CD4-positive, alpha-beta T cell treated with Interleukin-1 beta for 1 hour (primary cell): ENCODE measurements at places on chromosomes 2 and 18.

GRCh38 chr18:22455425-22456115 lies 37.9 kb upstream of the CTAGE1 start:
- no peak for DNase-seq

DNA sequence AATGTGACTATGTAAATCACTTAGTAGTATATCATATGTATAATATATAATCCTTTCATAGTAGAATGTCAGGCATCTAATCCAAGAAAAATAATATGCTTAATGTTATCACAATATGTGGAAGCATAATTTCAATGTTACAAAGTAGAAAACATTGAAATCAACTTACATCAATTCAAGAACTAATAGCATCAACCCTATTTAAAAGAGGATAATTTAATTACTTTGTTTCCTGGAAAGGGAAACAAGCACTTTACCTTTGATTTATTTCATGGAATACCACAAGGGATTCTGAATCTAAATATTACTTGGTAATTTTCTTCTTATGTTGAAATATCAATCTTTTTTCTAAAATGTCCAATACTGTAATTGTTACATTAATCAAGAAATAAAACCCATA lies 30.6 kb upstream of the SOCS6 start:
- DNase-seq, result no peak

GRCh38 chr18:45628979-45629958 lies 14.0 kb downstream of the SLC14A2 start:
- no peak for DNase-seq

DNA sequence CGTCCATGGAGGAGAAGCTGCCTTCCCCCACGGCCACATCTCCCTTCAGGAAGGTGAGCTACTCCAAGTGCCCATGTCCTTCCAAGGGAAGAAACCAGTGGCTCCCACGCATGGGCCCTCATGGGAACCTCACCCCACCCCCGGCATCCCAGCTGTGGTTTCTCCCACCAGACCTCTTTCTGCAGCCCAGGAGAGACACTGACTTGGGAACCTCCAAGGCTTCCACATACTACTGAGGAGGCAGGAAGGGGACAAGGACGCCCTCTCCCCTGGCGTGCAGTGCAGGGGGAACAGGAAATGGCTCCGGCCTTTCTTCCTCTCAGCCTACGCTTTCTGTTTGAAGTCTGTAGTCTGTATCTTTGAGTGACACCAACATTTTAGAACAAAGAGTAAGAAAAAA lies 104.5 kb upstream of the EPC2 start:
- no peak for DNase-seq

- no peak for DNase-seq
Measured at GRCh38 chr2:206859330-206859739, 80.0 kb upstream of the CPO start.

- DNase-seq, result no peak
Measured at GRCh38 chr2:61707984-61708852, 145.6 kb downstream of the FAM161A start.

GRCh38 chr2:29894822-29895614 lies 26.4 kb downstream of the ALK start:
- no peak for DNase-seq

GRCh38 chr18:22974001-22974400 lies 40.9 kb downstream of the RBBP8 start:
- no peak for DNase-seq

GRCh38 chr2:209791151-209791550 lies 19.5 kb downstream of the UNC80 start:
- DNase-seq, result no peak

DNA sequence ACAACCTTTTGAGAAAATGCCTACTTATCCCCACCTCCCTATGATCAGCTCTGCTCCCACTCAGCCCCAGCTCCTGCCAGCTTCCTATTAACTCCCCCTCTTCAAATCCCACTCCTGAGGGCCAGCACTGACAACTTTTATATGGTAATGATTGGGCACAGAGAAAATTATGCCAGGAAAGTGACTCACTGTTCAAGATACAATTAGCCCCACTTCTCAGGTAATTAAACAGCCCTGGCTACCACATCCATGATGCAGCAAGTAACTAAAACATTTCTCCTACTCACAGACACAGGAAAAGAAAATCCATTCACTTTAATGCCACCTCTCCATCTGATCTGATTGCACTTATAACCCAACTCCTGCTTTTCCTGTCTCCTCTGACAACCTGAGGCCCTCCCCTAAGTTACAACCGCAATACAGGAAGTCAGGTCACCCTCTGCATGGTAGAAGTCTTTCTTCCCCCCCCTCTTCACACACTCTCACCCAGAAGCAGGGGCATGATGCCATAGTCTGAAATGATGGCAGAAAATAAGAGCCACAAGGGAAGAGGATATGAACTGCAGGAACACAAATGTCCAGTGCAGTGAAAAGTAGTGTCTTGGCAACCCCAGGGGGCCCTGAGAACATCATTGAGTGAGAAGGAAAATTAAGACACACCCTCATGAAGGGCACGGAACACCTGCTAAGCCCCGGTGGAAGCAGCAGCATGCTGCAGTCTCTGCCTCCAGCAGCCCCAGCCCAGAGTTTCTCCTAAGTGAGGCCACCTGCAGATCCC lies 54.4 kb downstream of the STK39 start:
- peak; percentile 60 for DNase-seq

DNA sequence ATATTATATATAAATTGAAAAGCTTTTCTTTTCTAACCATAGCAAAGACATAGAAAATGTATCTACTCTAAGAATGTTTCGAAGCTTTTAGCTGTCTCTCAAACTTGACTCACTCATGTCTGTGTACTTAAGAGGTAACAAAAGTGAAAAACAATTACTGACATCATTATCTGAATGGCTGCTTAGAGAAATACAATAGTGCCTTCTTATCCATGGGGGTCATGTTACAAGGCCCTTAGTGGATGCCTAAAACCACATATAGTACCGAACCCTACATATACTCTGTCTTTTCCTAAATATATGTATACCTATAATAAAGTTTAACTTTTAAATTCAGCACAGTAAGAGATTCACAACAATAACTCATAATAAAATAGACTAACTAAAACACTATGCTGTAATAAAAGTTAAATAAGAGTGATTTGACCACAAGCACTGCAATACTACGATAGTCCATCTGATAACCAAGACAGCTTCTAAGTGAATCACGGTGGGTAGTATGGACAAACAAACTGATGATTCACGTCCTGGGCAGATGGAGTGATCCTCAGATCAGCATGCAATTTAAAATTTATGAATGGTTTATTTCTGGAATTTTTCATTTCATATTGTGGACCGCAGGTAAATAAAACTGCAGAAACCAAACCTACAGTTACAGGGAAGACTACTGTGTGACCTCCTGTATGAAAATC lies 246.2 kb downstream of the XIRP2 start:
- no peak for DNase-seq

DNA sequence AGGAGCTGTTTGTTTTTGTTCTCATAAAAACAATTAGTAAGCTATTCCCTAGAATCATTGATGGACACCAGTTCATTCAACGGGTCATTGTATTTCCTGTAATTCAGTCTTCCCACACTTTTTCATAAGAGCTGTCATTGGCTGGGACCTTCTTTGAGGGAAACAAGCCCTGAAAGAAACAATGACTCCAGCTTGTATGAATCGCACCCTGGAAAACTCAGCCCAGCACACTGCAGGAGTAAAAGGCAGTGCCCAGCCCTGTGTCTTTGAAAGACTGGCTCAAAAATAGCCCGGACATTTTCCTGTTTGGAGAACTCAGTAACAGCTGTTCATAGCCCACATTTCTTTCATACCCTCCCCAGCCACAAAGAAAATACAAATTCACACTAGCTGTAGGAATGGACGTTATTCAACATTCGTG lies 81.5 kb downstream of the NCKAP5 start:
- DNase-seq, result no peak

DNA sequence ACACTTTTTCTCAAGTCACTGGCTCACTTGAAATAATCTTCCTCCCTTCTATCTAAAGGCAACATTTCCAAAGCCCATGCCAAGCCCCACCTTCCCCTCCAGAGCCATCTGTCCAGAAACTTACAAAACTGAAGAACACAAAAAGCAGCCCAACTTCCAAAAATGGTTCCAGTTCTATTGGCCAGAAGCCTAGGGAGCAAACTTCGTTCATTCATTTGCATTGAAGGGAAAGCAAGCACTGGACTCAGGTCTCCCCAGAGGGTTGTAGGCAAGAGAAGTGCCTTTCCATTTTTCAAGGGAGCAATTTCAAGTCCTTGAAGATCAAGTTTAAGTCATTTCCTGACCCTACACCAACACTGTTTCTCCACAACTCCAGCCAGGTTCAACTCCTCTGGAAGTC lies 585.0 kb downstream of the BCL11A start:
- no peak for DNase-seq
